ENCODE measurements at places on chromosomes 3 and 15. TPM values are rescaled to one million over a fixed set of nuclear protein-coding genes. Genes with fewer than 3 reads are reported as not detected.

Gene SCAP
- 49.0 TPM for polyA plus RNA-seq

Gene LMAN1L
- not detected for polyA plus RNA-seq

Gene USP50
- not detected for polyA plus RNA-seq

Gene XCR1
- polyA plus RNA-seq, result 0.35 TPM

Gene MORC1
- not detected for polyA plus RNA-seq

Gene CX3CR1
- 2.1 TPM for polyA plus RNA-seq

Gene FEZF2
- 0.08 TPM for polyA plus RNA-seq

Gene ZNF80
- polyA plus RNA-seq, result not detected

Gene LRRIQ4
- not detected for polyA plus RNA-seq

Gene CAMK2N2
- not detected for polyA plus RNA-seq

Gene ROPN1
- polyA plus RNA-seq, result not detected

Gene ALPK3
- 99.6 TPM for polyA plus RNA-seq

Gene RHOV
- polyA plus RNA-seq, result 0.73 TPM

DNA sequence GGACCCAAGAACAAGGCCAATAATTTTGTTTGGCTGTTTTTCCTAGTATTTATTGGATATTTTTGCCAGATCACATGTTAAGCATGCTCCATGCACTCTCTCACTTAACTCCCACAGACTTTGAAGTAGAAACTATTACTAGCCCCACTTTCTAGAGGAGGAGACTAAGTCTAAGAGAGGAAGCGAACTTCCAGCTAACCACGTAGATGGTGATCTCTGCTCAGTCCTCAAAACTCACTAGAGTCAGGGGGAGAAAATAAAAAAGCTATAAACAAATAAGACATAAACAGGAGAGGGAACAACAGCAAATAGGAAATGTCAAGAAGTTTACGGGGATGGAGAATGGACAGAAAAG is 481.0 kb upstream of the PROK2 start:
- DNase-seq, result no peak

DNA sequence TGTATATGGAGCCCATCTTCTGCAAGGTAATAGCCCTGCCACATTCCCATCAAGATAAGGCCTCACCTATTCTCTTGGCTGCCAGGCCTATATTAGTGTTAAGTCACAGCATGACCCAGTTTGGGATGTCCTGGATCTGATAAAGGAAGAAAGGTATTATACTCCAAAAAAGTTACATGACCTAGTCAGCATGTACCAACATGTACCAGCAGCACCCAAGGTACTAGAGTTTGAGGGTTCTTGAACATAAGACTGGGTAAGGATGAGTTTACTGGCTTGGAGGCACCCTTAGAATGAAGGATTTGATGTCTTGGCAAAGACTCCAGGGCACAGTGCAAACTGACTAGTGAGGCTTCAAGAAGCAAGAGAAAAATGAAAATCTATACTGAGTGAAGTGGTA is 232.5 kb downstream of the SQOR start:
- DNase-seq, result no peak

DNA sequence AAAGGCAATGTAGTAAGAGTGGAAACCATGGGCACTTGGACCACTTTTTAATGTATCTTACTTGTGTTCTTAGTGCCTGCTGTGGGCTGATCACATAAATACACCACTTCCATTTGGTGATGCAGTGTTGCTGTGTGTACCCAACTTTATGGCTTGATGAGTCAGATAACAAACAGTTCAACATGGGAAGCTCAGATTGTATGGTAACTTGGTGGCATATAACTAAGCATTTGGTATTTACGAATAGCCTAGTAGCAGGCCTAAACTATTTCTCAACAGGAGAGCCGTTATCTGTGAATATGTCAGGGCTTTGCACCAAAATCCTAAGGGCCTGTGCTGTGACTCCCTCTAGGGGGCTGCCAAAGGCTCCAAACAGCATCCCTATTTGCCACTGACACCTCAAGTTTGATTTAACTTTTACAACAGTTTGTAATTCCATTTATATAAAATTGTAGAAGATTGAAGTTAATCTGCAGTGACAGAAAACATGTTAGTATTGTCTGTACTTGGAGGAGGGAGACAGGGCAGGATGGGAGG is 640.4 kb upstream of the CADM2 start:
- DNase-seq, result no peak

DNA sequence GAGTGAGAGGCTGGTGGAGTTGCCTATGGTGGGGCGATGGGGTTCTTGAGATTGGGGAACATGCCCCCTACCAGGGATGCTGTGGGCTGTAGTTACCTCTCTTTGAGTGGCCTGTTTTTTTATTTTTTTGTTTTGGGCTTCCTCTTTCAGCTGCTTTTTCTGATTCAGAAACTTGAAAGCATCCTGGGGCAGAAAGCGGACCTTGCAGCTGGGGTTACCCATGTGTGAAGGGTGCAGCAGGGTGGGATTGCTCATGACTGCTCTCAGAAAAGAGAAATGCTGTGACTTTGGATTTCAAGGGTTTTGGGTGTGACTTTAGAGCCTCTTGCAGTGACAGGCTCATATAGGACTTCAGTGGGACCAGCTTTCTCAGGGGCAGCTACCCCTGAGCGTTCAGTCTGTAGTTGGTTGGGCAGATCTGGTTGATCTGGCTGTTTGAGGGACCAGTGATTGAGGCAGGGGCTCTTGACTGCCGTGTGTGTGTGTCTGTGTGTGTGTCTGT is 1.8 kb downstream of the LIMD1 start:
- DNase-seq, result peak; percentile 49

- DNase-seq, result no peak
Measured at GRCh38 chr3:133943639-133944141, 48.0 kb upstream of the RAB6B start.

GRCh38 chr15:90062023-90062442 is 40.2 kb downstream of the IDH2 start:
- DNase-seq, result peak; percentile 76

- DNase-seq, result no peak
Measured at GRCh38 chr3:88596451-88596850, 446.7 kb downstream of the C3orf38 start.

DNA sequence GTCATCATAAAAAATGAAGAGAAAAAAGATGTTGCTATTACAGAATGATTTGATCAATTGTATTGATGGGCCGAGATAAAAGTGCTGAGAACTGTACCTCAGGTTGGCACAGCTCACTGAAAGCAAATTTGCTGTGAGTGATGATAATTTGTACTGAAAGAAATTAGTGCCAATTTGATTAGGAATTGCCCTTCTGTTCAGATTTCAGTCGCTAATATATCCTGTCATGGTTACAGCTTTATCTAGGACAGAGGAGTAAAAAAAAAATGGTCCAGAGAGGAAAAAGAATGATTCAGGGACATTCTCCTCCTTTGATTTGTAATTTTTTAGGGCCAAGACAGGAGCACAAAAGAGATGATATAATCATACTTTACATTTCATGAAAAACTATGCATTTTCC is 1264.2 kb downstream of the ROBO2 start:
- no peak for DNase-seq

DNA sequence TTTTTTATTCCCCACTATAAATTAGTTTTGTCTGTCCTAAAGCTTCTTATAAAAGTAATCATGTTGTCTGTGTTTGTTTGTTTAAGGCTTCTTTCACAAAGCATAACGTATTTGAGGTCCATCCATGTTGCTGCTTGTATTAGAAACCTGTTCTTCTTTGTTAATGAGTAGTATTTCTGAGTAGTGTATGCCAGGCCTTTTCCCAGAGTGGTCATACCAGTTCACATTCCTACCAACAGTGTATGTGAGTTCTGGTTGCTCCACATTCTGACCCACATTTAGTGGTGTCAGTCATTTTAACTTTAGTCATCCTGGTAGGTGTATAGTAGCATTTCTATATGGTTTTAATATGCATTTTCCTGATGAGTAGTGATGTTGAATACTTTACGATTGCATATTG is 98.6 kb downstream of the NEO1 start:
- no peak for DNase-seq

DNA sequence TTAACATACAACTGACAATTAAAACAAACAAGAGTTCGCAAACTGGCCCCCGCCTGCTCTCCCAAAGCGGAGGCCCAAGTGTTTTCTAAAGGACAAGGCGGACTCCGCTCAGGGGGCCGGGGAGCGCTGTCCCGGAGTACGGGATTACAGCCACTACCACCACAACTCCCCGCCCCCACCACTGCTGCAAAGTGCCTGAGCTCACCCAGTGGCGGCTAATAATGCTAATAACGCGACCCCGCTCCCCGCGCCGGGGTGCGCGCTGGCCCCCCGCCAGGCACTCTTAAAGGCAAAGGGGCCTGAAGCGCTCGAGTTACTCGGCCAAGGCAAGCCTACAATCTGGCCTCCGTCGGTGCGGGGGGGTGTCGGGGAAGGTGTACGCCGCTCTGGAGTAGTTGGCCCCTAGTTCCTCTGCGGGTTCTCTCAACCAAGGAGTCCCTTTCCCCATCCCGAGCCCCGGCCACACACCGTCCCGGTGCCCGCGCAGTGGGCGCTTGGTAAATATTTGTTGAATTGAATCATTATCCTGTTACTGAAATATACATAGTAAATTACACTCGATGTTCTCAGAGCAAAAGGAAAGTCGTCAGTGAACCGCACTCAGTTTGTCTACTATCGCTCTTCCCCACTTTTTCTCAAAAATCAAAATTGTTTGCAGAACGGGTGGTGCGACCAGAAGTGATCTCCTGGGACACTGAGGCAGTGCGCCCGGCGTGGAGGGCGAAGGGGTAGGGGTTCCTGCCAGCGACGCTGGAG is 827 bp downstream of the WNT5A start:
- DNase-seq, result peak; percentile 82

- no peak for DNase-seq
Measured at GRCh38 chr15:34275721-34276120, 50.9 kb downstream of the EMC4 start.

DNA sequence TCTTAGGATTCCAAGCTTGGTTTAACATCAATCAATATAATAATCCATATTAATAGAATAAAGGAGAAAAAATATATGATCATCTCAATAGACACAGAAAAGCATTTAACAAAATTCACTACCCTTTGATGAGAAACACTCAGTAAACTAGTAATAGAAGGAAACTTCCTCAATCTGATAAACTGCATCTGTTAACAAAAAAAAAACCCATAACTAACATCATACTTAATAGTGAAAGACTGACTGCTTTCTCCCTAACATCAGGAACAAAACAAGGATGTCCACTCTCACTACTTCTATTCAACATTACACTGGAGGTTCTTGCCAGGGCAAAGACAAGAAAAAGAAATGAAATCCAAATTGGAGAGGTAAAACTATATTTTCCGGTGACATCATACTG is 30.5 kb downstream of the LRRK1 start:
- DNase-seq, result no peak

DNA sequence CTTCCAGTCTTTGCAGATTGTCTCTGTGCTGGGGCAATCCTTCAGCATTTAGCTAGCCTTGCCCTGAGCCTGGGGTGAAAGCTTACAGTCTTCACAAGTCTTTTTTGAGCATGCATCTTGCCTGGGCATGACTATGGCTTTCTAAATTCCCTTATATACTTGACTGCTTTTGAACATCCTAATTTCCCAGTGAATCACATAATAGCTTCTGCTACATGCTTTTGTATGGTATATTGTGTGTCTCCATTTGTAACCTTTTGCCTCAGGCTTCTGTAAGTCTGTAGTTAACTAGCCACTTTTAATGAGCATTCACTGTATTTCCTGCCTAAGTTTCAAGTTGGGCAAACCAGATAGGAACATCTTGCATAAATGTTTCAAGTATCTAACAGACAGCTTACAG is 76.8 kb downstream of the CHCHD4 start:
- no peak for DNase-seq

GRCh38 chr3:30513374-30514152 is 92.8 kb upstream of the TGFBR2 start:
- no peak for DNase-seq

- no peak for DNase-seq
Measured at GRCh38 chr15:70348581-70349344, 251.0 kb upstream of the TLE3 start.

DNA sequence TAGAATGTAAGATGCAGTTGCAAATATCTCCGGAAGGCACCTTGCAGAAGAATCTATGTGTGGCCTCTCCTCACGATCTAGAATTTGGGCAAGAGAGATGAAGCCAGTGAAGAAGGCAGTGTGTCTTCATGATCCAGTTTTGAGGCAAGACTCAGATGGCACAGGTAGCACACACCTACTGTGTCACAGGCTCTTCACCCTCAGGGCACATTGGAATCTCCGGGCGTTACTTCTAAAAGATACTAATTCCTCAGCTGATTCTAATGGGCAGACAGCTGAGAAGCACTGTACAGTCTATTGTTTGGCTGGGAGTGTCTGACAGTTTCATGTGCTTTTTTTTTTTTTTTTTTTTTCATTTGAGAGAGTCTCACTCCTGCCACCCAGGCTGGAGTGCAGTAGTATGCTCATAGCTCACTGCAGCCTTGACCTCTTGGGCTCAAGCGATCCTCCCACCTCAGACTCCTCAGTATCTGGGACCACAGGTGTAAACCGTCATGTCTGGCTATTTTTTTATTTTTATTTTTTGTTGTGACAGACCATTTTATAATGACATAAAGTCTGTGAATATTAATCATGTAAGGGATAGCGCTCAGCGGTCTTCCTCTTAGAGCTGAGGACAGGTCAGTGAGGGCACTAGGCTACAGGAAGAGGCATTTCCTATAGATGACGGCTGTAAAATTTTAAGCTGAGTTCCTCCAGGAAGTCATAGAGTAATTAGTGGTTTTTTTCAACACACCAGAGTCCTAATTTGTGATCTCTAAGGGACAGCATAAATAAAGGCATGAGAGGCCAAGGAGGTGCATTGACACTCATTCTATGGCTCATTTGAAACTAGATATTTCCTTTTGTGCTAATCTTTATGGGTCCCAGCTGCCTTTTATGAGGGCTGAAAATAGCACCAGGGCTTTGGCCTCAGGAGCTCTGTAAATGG is 4.0 kb downstream of the C3orf52 start:
- DNase-seq, result no peak

GRCh38 chr3:158085931-158086330 is 20.3 kb downstream of the SHOX2 start:
- peak; percentile 16 for DNase-seq

GRCh38 chr15:91790836-91791235 is 62.7 kb upstream of the SLCO3A1 start:
- no peak for DNase-seq

DNA sequence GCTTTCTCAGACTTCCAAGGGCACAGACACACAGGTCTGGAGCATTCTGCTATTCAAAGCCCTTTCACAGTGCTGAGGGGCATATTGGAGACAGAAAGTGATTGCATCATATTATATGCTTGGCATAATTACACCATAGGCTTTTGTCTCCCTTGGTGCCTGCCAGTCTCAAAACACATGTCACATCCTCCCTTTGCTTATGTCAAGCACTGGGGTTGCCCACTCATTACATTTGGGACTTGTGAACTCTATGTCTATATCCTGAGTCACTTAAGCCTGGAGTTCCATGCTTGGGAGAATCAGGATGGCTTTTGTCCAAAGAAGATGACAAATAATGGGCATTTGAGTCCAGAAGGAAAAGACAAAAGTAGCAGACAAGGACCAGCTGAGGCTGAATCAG is 12.3 kb upstream of the PDZRN3 start:
- DNase-seq, result no peak

Data from muscle of back (tissue), 13 donors.